ENCODE measurements at places on chromosomes 2 and 18.

GRCh38 chr2:237379636-237380035, 34.3 kb downstream of the COL6A3 start:
- DNase-seq = no peak

DNA sequence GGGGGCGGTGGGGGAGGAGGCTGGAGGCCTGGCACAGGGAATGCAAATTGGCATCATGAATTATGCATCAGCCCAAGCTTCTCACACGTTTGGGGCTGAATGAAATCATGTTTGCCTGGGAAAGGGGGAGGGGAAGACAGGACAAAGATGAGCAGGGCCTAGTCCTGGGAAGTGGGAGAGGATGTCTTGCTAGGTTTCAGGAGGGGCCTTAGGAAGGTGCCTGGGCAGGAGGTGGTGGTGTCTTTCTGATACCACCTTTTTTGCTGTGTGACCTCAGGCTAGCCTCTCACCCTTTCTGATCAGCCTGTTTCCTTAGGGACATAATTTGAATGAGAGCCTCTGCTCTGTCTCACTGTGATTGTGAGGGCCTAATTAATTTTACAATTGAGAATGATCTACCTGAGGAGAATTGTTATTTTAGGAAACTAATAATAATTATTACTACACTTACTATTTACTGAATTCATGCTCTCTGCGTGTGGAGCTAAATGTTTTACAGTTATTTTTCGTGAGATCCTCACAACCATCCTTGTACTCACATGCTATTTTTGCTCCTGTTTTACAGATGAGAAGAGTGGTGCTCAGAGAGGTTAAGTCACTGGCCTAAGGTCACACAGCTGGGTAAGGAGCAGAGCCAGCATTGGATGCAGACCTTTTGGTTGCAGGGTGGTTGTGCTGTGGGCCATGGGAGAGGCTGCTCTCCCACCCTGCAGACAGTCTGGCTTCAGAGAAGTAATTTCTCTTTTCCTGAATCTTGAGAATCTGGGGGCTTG, 39.6 kb downstream of the INHBB start:
- no peak for DNase-seq

GRCh38 chr2:44109166-44109565, 59.5 kb upstream of the PPM1B start:
- DNase-seq = no peak

DNA sequence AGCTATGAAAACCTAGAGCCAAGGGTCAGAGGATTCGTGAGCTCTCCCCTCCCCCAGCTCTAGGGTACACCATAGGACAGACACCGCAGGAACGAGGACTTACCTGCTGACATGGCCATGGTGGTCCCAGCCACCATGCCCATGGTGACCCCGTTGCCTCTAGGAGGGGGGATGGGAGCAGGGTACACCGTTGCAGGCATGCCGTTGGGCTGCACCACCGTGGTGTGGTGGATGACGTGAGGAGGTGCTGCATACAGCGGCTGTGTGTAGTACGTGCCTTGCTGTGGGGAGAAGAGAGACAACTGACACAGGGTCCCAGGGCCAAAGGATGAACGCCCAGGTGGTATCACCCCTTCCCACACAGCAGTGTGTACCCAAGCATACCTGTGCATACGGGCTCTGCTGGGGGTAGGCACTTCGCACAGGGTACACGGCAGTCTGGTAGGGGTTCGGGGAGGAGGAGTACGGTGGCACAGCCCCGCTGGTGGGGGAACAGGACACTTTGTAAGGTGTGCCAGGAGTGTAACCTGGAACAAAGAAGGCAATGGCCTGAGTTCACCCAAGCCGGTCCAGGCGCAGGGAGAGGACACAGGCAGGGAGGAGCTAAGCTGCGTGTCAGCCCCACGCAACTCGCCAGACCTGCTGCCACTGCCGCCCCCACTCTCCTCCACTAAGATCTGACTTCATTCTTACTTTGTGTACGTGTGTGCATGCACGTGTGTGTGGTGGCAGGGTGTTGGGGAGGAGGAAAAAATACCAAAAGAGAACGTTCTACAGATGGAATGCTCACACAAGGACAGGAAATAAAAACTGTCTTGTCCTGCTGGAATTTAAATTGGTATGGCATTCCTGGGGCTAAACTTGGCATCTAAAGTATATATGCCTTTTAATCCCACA, 37.8 kb downstream of the FAM168B start:
- no peak for DNase-seq

- no peak for DNase-seq
Measured at GRCh38 chr2:96243843-96244242, 22.0 kb downstream of the TMEM127 start.

DNA sequence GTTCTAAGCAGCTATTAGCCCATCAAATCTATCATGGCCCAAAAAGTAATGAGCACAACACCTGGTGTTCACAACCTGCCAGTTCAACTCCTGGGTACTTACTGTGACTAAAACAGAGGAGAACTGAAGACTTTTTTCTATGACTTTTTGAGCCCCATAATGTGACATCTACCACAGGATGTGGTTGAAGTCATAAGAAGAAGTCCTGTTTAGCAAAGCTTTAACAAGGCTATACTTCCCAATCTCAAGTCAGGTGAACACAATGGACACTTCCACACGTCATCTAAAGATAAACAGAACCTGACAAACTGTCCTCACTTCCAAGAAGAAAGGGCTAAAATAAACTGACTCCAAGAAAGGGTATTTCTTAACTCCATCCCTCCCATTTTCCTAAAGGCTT, 138.8 kb downstream of the ATAD2B start:
- no peak for DNase-seq

DNA sequence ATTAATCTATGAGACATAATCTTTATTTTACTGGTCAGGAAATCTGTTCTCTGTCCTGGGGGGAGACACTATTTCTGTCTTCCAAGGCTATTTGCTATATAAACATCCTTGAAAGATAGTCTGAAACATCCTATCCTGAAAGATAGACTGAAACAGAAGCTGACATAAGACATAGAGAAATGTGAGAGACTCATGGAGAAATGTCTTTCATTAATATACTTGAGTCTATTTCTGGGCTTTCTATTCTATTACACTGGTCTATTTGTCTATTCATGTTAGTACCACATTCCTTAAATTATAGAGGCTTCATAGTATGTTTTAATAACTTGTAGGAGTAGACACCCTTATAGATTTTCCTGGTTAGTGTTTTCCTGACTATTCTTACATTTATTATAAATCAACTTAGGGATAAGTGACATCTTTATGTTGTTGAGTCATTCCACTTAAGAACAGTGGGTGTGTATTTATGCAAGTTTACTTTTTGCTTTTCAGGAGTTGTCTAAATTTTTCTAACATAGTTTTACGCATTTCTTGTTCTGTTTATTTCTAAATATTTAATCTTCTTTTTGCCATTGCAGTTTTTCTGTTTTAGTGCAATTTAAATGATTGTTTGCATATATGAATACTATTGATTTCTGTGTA, 244.9 kb upstream of the ZSWIM2 start:
- no peak for DNase-seq

DNA sequence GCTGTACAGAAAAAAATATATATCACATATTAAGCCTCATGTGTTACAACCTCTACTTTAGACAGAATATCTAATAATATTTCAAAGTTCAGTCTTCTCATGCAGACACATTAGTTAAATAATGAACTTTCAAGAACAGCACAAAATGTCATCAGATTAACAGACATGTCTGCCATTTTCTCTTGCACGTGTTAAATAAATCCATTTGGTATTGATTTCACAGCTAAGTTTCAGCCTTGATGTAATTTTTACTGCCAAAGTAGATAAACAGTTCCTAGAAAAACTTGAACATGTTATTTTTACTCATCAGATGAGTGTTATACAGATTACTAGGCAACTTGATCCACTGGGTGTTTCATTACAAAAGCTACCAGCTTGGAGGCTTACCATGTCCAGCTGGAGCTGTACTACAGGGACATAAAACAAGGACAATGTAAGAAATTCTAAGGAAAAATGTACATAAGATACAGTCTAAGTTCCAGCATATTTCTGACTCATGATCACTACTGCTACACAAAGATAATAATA, 290.7 kb upstream of the DDX18 start:
- no peak for DNase-seq

GRCh38 chr2:46559261-46559660, 79.9 kb downstream of the TMEM247 start:
- no peak for DNase-seq

DNA sequence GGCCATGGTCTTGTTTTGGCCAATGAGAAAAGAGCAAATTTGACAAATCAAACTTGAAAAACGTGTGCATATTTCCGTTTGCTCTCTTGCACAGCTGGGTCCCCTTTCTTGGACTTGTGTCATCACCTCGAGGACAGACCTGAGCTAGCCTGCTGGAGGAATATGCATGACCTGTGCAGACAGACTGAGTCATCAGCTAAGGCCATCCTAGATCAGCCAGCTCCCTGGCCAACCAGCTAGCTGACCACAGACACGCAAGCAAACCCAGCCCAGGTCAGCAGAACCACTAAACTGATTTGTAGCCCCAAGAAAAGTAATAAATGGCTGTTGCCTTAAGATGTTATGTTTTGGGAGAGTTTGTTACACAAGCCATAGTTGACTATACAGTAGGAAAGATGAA, 61.3 kb upstream of the PAX3 start:
- DNase-seq = no peak

DNA sequence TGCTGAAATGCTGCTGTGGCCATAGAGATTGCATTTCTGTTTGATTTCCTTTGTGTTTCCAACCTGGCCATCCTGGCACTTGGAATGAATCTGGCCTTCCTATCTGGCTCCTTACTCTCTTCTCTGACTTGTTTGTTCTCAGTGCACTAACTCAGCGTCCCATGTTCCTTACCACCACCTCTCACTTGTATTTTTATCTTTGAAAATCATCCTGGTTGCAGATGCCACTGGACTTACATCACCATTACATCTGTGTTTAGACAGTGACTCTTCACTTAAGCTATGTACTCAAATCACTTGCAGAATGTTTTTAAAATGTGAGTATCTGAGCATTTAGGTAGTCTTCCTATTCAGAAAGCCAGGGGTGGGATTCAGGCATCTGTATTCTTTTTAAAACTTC, 239.5 kb downstream of the WDR7 start:
- no peak for DNase-seq

GRCh38 chr2:119679846-119680245, 845 bp downstream of the TMEM177 start:
- DNase-seq = no peak

GRCh38 chr2:20487392-20488174, 40.7 kb downstream of the RHOB start:
- DNase-seq = no peak

DNA sequence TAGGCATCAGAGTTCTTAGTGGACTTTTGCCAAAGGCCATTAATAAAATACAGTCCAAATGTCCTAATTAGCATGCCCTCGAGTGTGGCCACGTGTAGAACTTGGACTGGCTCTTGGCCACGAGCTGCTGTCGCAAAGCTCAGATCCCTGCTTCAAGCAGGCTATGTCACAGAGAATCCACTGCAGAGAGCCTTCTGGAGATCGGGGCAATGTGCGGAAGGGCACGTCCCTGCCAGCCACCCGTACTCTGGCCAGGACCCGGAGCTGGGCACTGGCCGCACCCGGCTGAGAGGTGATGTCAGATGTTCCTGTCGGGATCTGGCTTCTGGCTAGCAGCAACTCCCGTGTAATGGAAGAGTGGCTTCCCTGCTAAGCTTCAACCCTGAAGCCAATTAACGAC, 432.7 kb upstream of the ID2 start:
- no peak for DNase-seq

- no peak for DNase-seq
Measured at GRCh38 chr18:34707670-34708069, 2.4 kb upstream of the DTNA start.

DNA sequence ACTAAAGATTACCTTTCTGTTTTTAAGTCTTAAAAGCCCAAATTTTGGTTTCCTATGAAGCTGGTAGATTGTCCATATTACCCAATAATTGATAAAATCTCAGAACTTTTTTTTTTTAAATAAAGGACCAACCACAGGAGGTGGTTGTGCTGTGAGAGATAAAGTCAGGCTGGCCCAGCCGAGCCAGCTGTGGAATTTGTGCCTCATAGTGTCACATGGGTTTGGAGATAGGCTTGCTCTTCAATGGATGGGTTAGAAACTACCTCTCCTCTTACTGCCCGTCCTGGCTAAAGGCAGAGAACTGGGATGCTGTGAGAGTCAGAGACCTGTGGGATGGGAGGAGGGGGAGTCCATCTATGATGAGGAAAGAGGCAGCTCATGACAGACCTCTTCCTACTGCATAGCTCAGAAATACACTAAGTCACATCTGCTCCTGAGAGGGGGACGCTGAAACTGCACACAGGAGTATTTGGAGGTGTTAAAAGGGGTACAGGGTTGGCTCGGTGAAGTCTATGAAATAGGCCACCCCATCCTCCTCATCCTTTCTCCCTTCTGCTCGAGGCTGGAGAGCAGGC, 99.7 kb upstream of the MGAT4A start:
- DNase-seq = no peak

- no peak for DNase-seq
Measured at GRCh38 chr2:147311058-147311430, 533.8 kb upstream of the ACVR2A start.

GRCh38 chr2:222622910-222623309, 33.0 kb downstream of the FARSB start:
- DNase-seq = no peak

DNA sequence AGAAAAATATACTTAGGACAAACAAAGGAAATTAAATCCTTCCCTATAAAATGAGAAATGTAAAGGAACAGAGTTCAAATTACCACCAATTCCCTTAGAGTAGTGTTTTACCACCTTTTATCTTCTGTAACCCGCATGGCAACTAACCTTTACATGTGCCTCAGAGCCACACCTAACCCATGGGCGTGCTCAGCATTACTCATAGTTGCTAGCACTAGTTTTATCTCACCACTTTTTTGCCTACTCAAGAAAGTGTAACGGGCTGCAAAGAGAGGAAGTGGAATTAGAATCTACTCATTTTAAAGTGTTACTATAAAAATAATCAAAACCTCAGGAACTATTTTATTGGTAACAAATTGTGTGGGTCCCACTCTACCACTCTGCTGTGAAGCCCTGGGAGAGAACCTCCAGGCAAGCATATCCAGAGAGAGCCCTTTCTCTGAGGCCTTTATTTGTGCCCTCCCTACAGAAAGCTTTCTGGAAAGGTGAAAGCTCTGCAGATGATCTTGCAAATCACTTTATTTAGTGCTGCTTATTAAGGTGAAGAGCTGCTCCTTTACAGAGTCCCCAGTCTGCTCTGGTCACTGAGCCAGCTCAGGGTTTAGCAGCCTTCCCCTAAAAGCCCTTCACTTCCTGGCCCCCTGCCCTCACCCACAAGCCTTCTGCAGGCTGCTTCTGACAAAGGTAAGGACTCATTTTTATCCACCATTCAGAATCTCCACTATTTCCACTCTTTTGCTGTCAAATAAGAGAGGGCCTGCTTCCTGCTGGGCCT, 98.8 kb downstream of the TRABD2A start:
- DNase-seq = no peak

DNA sequence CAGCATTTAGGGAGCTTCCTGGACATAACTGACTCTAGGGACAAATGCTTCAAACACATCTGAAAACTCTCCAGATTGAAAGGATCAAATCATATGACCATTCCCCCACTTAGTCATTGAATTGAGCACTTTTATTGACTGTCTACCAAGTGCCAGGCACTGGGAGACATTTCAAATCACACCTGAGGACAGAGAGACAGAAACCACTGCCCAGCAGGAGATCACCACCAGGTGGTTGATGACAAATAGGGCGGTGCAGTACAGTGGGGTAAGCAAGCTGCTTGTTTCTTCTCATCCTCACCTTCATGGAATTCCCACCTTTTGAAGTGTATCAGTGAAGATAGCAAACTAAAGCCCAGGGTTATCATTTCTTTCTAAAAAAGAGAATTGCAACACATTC, 19.0 kb upstream of the CXCR4 start:
- no peak for DNase-seq

Data from activated CD8-positive, alpha-beta memory T cell treated with anti-CD3 and anti-CD28 coated beads for 24 hours (primary cell).